ENCODE measurements at places on chromosomes 7 and 10.

DNA sequence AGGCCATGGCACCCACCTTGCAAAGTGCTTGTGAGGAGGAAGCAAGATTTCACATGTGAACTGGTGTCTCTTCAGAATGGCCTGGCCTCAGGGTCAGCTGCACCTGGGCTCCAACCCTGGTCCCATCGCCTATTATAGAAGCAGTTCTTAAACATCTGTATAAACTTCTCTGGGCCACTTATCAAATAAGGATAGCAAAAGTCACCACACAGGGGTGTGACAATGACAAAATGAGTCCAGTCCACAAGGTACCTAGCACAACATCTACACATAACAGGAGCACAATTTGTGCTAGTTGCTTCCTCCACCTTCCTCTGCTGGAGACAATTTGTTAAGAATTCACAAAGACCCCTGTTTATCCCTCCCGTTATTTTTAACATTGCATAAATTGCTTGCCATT is 340.6 kb upstream of the ZMIZ1 start:
- no peak for DNase-seq

DNA sequence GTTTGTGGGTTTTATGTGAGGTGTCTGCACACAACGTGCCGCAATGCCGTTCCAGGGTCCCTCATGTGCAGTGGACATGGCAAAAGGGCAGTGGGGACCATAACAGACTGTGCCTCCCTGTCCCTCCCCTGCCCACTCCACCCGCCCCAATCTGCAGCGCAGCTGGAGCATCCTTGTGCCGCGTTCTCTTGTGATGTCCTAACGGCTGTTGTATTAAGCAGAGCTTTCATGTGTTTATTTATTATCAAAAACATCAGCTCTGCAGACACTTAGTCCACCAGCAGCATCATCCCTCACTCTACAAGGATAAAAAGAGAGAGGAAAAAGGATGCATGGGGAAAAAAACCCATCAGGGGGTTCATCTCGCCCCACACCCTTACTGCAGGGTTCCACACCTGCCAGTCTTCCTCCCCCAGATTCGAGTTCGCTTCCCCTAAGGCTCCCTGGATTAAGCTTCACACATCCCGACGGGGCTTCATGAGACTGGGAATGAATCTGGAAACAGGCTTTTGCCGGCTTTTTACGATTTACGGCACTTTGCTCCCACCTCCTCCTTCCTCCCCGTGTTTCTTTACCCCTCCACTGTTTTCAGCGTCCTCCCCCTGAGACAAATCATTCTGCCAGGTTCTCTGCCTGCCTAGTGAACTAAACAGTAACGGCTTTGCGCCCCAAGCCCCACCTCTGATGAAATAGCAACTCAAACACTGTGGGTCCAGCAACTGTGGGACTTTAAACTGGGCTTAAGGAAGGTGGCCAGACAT is 301.4 kb downstream of the CAMK1D start:
- DNase-seq, result no peak

- no peak for DNase-seq
Observed at GRCh38 chr10:69961881-69962745, 90.5 kb upstream of the MACROH2A2 start.

- no peak for DNase-seq
Observed at GRCh38 chr7:106065575-106066500, 46.3 kb downstream of the SYPL1 start.

GRCh38 chr7:143938379-143939243 is 3.6 kb downstream of the OR2F2 start:
- no peak for DNase-seq

GRCh38 chr10:57963546-57963945 is 304.1 kb downstream of the IPMK start:
- DNase-seq, result no peak

GRCh38 chr7:146002431-146003078 is 114.0 kb upstream of the CNTNAP2 start:
- no peak for DNase-seq

GRCh38 chr7:19051767-19052375 is 65.6 kb downstream of the TWIST1 start:
- peak; percentile 12 for DNase-seq

GRCh38 chr10:110979611-110980010 is 60.2 kb downstream of the SHOC2 start:
- no peak for DNase-seq

DNA sequence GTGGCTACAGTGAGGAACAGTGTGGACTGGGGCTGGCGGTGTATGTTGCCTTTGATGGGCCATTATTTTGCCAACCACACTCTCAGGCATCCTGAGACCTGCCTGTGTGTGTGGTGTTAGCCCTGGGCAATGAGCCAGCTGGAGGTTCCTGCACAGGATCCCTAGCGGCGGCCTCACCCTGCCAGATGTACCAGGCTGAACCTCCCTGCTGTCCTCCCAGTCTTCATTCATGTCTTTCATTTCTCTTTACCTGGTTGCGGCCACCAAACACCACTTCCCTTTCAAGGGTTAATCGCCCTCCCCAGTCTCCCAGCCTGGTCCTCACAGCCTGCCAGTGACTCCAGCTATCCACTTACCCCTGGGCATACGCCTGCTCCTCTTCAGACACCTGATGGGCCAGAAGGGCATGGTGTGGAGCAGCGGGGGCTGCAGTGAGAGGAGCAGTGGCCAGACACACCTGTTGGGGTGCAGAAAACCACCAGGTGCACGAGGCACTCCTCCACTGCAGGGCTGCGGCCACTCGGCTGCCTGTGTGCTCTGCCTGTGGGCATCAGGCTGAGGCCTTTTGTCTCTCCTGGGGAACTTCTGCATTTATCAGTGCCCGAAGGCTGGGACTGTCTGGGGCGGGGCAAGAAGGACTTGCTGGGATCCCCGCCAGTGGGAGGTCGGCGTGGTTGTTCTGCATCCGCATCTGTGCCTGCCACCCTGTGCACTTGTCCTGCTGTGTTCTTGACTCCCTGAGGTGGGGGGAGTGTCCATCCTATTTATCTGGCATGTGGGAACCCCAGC is 111.6 kb downstream of the ARHGAP22 start:
- DNase-seq, result no peak

GRCh38 chr7:127419196-127419595 is 26.7 kb upstream of the ZNF800 start:
- DNase-seq, result no peak

DNA sequence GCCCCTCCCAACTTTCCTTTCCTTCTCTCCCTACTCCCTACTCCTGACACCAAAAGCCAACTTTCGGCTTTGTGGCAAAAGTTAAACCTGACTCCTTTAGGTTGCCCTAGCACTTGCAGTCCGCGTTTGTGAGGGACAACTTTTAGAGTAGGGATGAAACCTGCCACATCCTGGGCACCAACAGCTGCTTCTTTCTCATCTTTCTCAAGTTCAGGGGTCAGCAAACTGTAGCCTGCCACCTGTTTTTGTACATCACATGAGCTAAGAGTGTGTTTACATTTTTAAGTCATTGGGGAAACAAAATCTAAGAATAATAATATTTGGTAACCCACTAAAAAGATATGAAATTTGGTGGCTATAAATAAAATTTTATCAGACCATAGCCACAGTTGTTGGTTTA is 660.6 kb downstream of the KCNMA1 start:
- no peak for DNase-seq

All from HTR-8/SVneo (cell line).